ENCODE measurements at places on chromosomes 12 and 14. TPM values are rescaled to one million over a fixed set of nuclear protein-coding genes. Genes with fewer than 3 reads are reported as not detected.

Gene ANKRD33
- total RNA-seq: not detected

Gene KLHL33
- total RNA-seq: 0.08 TPM

Gene C12orf54
- total RNA-seq: not detected

Gene PARP11
- 3.7 TPM for total RNA-seq

Gene OASL
- not detected for total RNA-seq

Gene POTEM
- not detected for total RNA-seq

Gene GPRC5D
- total RNA-seq: not detected

Gene SRGAP1
- total RNA-seq: 33.4 TPM

Gene CELA1
- total RNA-seq: not detected

Gene TMEM132C
- total RNA-seq: not detected

Gene SLC38A4
- total RNA-seq: 10.9 TPM

Gene GZMH
- total RNA-seq: not detected

Gene MIP
- total RNA-seq: not detected

Gene ANG
- total RNA-seq: 3.7 TPM

Gene CIT
- 48.8 TPM for total RNA-seq

Gene RBM19
- 30.5 TPM for total RNA-seq

Gene RNASE2
- total RNA-seq: not detected

Gene CATSPERB
- not detected for total RNA-seq

Gene PPP1R12A
- total RNA-seq: 135 TPM

Gene CYP27B1
- 0.82 TPM for total RNA-seq

Gene ARL6IP4
- total RNA-seq: 158 TPM

Gene GPX2
- not detected for total RNA-seq

Gene CAPZA3
- not detected for total RNA-seq

Gene PAN2
- total RNA-seq: 14.0 TPM

Gene SERPINA10
- not detected for total RNA-seq

Gene BICDL1
- not detected for total RNA-seq

Gene MIPOL1
- total RNA-seq: 6.3 TPM

Gene PTPRQ
- 3.5 TPM for total RNA-seq

Gene TAS2R8
- total RNA-seq: not detected

Gene FAM216A
- total RNA-seq: 15.7 TPM

Data from HFFc6 (cell line).